NCI-H187 (cell line): ENCODE measurements at places on chromosomes 12 and 14.

- DNase-seq = no peak
Observed at GRCh38 chr12:95516757-95517156, 34.5 kb downstream of the USP44 start.

DNA sequence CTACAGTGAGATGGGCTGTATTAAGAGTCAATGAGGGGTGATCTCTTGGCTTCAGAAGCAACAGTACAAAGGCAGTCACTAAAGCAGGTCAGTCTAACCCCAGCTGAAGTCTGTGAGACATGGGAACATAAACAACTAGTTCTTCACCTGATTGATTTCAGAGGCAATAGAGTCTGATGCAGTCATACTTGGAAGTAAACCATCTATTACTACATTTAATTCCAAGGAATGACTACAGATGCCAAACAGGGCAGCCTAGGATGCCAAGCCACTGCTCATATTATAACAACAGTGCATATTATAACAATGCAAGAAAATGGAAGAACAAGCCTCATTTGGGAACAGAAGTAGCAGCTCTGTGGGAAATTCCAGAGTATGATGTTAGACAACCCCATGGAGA, 35.8 kb downstream of the GRIN2B start:
- DNase-seq = no peak

DNA sequence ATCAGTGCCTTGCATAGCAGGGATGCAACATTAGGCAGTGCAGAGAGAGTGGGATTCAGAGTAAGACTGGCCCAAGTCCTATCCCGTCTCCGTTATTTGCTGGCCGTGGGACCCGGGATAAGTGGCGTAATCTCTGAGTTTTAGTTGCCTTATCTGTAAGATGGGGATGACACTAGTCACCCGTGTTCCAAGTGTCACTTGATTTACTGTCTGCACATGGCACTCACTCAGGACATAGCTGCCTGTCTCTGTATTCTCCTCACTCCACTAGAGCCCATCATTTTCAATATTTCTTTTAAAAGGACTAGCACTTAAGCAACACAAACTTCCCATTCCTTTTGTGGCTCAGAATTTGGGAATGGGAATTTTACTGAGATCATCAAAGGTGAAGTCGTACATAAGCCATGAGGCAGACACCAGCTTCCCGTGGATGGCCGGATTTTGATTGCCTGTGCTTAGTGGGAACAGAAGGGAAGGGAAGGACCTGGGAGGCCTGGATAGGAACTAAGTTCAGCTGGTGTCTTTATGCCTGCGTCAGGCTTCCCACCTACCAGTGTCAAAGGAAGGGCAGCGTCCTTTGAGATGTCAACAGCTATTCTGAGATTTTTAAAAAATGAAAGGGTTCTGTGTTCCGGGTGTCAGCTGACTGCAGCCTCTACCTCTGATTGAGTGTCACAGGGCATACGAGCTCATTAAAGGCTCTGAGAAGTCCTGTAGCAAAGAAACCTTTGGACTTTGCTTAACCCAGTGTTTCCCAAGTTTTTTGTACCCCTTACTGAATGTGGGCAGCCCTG, 361.4 kb downstream of the CACNA1C start:
- DNase-seq = no peak

DNA sequence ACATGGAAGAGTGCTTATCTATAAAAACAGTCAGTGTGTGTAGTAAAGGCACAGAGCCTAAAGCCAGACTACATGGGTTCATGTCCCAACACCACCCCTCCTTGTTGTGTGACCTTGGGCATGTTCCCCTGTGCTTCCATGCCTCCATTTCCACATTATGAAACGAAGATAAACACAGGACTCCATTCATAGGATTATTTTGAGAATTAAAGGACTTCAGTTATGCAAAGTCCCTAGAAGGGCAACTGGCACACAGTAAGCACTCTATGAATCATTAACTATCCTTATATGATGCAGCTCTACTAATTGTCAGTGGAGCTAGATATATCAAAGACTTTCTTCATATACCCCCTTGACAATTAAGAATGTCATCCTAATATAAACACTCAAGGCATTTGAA, 17.8 kb downstream of the IFNG-AS1 start:
- no peak for DNase-seq

GRCh38 chr12:89372584-89373370, 20.5 kb upstream of the DUSP6 start:
- DNase-seq = no peak

GRCh38 chr14:100675699-100676684, 50.7 kb upstream of the DLK1 start:
- no peak for DNase-seq

- DNase-seq = no peak
Observed at GRCh38 chr12:111788178-111788654, 21.5 kb downstream of the ALDH2 start.

GRCh38 chr14:70999117-70999516, 91.9 kb downstream of the PCNX1 start:
- no peak for DNase-seq

DNA sequence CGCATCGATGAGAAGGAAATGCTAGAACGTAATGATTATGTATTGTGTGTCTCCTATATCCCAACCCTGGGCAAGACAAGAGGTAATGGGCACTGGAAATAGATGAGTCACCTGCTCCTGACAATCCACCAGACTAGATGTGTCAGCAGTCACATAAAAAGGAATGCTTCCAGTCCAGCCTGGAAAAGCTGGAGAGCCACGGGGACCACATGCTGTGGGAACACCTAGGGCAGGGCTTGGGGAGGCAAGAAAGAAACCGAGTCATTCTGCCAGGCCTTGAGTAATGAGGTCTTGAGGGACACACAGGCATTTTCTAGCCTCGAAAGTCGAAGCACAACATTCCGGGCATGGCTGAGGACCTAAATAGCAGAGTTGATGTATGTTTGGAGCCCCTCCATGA, 716.7 kb upstream of the TMEM132C start:
- no peak for DNase-seq

- DNase-seq = no peak
Observed at GRCh38 chr12:49331380-49332222, 5.4 kb downstream of the C1QL4 start.

DNA sequence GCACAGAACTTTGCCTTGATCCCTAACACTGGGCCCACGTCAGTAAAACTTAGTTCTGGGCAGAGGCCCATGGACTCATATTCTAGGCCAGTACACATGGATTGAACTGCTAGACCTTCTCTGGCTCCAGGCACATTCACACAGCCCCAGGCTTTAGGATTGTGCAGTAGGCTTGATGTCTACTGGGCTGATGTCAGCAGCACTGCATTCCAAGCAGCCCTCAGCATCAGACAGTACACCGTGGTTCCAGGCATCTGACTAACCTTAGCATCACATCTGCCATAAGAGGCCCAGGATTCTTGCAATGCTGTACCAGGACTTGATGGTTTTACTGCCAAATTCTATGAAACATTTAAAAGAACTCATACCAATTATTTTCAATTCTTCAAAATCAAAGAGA, 301.9 kb downstream of the CCER1 start:
- no peak for DNase-seq
